ENCODE measurements at places on chromosomes 16 and 17. TPM values are rescaled to one million over a fixed set of nuclear protein-coding genes. Genes with fewer than 3 reads are reported as not detected.

DNA sequence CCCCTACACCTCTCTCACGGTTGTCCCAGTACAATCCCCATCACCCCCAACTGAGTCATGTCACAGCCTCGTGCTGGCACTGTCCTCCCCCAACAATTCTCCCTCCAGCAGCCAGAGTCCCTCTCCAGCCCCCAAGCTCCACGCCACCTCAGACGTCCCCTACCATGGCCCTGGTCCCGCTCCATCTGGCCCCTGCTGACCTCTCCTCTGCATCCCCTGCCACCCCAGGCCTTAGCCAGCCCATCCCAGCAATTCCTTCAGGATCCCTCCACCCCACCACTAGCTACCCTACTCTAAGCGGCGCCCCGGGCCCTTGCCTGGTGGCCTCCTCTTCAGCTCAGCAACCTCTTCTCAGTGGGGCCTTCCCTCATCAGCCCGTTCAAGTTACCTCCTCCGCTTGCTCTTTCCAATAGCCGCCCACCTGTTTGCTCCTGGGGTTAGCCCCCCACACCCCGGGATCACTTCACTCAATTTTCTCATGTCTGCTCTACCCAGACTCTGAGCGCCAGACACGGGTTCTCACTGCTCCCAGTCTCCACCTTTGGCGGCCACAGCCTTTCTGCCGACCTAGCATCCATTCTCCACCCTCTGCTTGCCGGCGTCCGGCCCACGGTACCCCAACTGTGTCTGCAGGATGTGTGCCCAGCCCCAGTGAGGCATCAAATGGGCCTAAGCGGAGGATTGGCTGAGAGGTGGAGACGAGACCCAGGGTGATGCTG, 92.2 kb upstream of the DNAH17 start:
- peaks cover 36% of the 10 kb centered on the region for H3K36me3 ChIP-seq
- DNase-seq, result no peak
- no peak overlapping the region for H3K27ac ChIP-seq
- H3K27me3 ChIP-seq, result no peaks in the 10 kb centered on the region

DNA sequence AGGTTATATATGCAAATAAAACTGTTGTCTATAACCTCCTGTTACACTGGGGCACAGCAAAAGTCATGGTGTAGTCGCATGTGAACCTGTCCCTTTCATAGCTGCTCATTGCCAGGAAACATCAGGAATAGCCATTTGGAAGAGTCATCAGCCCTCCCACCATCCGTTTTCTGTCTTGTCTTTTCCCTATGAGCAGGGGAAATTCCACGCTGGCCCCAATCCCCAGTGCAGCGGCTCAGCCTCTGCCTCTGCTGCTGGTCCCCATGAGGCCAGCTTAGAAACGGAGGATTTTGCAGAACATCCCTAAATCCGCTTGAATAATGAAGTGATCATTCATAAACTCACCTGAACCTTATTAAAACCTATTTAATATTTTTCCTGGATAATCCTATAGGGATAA, 10.5 kb downstream of the MAPT start:
- DNase-seq, result no peak
- H3K27me3 ChIP-seq, result peaks cover 7% of the 10 kb centered on the region
- H3K4me3 ChIP-seq, result no peak overlapping the region
- H3K36me3 ChIP-seq, result no peaks in the 10 kb centered on the region
- no peak overlapping the region for H3K27ac ChIP-seq

DNA sequence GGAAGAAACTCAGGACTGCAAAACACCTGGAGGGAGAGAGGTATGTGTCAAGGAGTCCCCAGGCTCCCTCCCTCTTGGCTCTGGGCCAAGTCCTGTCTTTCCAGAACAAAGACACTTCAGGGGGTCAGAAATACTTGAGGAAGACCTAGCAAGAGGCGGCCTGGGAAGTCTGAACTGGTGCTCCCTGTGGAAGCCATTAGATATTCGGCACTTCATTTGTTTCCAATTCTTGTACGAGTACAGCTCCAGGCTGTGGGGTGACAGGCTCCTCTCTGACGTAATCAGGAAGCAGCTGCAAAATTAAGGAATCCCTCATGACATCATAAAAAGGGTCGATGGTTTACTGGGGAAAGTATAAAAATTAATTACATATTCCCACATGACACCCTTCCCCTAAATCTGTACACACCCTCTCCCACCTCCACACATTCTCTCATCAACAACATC, 108.7 kb downstream of the SMG6 start:
- DNase-seq, result no peak
- peaks cover 17% of the 10 kb centered on the region for H3K36me3 ChIP-seq
- H3K27me3 ChIP-seq, result no peaks in the 10 kb centered on the region
- no peak overlapping the region for H3K4me3 ChIP-seq
- H3K4me1 ChIP-seq, result peaks cover 13% of the 10 kb centered on the region
- no peak overlapping the region for H3K27ac ChIP-seq

GRCh38 chr17:75078284-75079022, 9.3 kb upstream of the SLC16A5 start:
- H3K27me3 ChIP-seq, result no peaks in the 10 kb centered on the region
- H3K4me3 ChIP-seq, result no peak overlapping the region
- H3K27ac ChIP-seq, result no peak overlapping the region
- H3K4me1 ChIP-seq, result peaks cover 17% of the 10 kb centered on the region

TMEM100 gene
- total RNA-seq, result not detected
